AG20443 (cell line): ENCODE measurements at places on chromosomes 5 and 9.

DNA sequence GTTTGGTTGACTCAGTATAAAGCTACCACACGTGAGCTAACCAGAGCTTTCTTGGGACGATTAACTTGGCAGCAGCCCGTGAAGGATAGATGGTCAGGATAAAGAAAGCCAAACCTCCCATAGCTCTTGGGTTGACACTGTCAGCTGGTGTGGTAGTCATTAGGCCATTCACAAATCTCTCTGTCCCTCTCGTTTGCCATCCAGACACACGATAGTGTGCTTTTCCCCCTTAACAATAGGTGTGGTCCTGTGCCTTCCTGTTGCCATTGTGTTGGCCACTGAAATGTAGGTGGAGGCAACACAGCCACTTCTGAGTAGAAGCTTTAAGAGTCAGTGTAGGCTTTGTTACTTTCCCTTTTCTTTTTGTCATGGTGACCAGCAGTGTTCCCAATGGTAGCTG is 11.7 kb downstream of the OR13J1 start:
- no peak for DNase-seq

GRCh38 chr5:746258-746761 is 38.2 kb downstream of the ZDHHC11B start:
- no peak for DNase-seq

- DNase-seq = no peak
Observed at GRCh38 chr5:60959156-60959555, 14.2 kb downstream of the NDUFAF2 start.

GRCh38 chr5:32153723-32154122 is 20.4 kb downstream of the GOLPH3 start:
- DNase-seq = no peak

DNA sequence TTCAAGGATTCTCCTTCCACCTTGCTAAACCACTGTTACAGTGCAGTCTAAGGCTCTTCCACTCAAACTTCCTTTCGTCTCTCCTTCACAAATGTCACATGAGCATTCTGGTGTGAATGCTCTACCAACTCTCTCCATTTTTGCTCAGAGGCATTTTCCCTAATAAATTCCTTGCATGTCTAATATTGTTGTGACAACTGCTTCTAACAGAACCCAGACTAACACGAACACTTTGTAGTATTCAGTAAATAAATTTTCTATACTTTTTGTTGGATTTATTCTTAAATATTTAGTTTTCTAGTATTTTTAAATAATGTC is 24.0 kb downstream of the RAPGEF6 start:
- DNase-seq = no peak

DNA sequence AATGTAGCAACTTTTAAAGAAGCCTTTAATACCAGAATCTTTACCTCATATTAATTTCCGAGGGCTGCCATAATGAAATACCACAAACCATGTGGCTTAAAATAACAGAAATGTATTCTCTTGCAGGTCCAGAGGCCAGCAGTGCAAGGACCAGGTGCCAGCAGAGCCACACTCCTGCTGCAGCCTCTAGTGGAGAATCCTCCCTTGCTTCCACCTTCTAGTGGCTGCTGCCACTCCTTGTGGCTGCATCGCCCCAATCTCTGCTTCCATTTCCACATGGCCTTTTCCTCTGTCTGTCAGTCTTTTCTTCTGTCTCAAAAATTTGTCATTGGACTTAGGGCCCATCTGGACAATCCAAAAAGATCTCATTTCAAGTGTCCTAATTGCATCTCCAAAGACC is 401.5 kb downstream of the EFNA5 start:
- no peak for DNase-seq

DNA sequence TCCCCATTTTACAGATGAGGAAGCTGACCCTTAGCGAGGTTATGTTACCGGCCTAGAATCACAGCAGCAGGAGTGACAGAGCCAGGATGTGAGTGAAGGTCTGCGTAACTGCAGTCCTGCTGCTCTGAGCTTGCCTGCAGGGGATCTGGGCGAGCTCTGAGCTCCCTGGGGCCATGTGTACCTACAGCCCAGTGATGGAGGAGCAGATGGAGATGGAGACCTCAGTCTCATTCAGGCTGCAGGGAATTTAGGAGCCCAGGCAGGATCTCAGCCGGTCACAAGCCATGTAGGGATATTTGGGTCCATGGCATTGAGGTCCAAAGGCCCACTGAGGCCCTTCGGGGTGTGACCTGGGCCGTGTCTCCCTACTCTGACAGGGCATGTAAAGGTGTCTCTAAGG is 170.6 kb downstream of the CACNA1B start:
- DNase-seq = no peak

- DNase-seq = no peak
Observed at GRCh38 chr5:59725392-59725767, 168.1 kb downstream of the PDE4D start.

DNA sequence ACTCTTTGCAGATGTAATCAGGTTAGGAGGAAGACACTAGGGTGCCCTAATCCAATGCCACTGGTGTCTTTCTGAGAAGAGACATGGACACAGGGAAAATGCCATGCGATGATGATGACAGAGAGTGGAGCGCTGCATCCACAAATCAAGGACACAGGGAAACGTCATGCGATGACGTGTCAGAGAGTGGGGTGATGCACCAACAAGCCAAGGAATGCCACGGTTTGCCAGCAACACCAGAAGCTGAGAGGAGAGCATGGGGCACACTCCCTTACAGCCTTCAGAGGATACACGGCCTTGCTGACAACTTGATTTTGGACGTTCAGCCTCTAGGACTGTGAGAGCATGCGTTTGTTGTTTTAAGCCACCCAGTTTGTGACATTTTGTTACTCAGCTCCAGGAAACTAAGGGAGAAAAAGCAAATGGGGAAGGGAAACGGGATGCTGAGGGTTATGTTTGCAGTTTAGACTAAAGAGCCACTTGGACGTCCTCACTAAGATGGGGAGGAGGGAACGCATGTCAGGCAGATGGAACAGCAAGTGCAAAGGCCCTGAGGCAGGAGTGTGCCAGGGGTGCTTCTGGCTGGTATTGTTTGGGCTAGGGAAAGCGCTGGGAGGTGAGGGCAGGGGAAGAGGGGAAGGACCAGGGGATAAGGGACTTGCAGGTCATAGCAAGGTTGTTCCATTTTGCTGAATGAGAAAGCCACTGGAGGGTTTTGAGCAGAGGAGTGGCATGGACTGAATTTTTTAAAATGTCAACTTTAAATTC is 2.5 kb upstream of the TENT4A start:
- DNase-seq = no peak

DNA sequence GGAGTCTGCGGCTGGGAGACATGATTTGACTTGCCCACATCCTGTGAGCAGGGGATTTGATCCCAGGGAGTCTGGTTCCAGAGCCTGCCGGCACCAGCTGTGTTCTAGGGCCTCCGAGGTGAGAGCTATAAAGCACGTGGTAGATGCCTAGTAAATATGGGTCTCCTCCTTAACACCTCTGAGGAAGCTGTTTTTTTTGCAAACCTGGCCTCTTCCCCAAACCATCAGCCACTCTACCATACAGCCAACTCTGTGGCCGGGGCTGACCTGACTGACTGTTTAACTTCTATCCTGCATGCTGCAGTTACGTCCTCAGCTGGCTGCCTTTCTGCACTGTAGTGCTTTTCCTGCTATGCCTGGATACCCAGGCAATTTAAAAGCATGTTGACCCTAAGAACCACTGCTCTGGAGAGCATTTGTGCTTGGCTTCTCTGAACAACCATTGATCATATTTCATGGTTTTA is 220.5 kb downstream of the SLIT3 start:
- DNase-seq = no peak

GRCh38 chr9:113634596-113635515 is 171.3 kb downstream of the RGS3 start:
- DNase-seq = no peak

GRCh38 chr5:132777209-132778069 is at the start of gene SEPTIN8:
Gene SEPTIN8, minus strand, starts transcription at chr5:132777239. Its CDS starts 102 bp downstream, at chr5:132777137.
- DNase-seq = peak; percentile 82

DNA sequence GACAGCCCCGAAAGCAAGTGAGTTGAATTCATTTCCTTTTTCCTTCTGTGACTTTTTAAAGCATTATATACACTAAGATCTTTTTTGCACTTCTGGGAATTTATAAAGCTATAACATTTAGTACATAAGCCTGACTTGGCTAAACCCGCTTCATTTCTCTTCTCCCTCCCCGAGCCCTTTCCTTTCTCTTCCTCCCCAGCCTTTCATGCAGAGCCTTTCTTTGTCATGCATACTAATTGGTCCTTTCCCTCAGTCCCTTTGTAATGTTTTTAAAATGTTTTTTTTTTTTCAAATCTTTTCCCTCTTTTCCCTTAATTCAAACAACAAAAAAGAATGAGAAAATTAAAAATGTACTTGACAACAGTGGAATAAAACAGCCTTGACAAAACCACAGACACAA is 246.4 kb downstream of the PSAT1 start:
- no peak for DNase-seq

- DNase-seq = no peak
Observed at GRCh38 chr9:135218331-135219225, 131.1 kb downstream of the OLFM1 start.

DNA sequence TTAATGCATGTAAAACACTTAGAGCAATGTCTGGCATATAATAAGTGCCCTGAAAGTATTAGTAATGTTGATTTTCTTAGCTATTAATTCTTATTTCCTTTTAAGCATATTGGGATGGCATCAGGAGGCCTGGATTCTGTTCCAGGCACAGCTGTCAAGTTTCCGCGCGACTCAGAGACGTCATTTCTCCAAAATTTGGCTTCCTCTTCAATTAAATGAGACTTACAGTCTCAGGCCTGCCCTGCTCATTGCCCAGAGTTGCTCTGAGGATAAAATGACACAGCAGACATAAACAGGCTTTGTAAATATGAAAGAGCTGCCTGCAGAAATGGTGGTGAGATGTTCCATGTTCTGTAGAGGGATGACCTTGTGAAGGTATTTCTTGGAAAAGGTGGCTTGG is 159.8 kb upstream of the GLRA1 start:
- DNase-seq = no peak

DNA sequence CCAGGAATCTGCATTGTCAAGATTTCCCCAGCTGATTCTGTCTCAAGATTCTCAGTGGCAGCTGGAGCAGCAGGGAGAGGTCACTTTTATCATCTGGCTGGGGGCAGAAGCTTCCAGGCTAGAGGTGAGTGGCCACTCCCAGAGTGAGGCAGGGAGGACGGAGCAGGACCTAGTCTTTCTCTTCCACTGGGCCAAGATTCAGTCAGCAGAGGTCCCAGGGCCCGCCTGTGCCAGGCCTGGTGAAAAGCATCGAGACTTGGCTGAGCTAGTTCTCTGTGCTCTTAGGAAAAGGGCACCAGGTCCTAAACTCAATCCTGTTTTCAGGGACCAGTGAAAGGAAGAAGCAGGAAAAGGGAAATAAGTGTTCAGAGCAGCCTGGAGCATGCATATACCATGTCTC is 46.6 kb downstream of the IRX1 start:
- no peak for DNase-seq

- DNase-seq = no peak
Observed at GRCh38 chr5:173971681-173972345, 17.2 kb upstream of the C5orf47 start.

DNA sequence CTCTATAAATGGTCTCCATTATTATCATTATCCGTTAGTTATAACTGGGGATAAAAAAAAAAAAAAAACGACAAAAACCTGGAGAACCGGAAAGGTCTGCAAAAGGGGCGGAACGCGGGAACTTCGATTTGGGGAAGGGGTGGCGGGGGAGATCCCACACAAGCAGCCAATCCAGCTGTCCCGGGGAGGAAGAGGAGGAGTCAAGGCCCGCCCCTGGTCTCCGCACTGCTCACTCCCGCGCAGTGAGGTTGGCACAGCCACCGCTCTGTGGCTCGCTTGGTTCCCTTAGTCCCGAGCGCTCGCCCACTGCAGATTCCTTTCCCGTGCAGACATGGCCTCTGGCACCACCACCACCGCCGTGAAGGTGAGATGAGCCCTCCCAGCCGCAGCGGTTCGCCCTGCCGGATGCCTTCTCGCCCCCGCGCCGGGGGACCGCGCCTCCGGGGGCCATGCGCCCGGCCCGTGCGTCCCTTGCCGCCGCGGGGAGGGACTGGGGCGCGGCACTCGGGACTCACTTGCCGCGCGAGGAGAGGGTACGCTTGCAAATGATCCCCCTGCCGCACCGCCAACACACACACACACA is at the start of gene MTAP:
Gene MTAP (plus strand): TSS at position 219 of the 583 bp plus-strand sequence. CDS start 113 bp downstream, at position 332.
- peak; percentile 93 for DNase-seq

DNA sequence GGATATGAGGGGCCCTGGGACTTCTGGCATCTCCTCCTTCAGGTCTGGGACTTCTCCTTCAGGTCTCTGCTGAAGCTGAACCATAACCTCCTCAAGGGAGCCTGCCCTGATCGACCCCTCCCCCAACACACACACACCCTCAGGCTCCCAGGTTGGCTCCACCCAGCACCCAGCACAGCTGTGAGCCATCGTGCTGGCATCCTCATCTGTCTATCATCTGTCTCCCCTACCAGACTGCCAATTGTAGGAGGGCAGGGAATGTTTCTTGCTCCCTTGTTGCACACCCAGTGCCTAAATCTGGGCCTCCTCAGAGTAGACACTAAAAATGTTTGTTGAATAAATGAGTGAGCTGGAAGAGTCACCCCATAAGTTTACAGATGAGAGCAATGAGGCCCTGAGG is 71.4 kb downstream of the LRSAM1 start:
- DNase-seq = no peak
